Hindlimb muscle (tissue), 1 donor: ENCODE measurements at places on chromosomes 11 and 22.

DNA sequence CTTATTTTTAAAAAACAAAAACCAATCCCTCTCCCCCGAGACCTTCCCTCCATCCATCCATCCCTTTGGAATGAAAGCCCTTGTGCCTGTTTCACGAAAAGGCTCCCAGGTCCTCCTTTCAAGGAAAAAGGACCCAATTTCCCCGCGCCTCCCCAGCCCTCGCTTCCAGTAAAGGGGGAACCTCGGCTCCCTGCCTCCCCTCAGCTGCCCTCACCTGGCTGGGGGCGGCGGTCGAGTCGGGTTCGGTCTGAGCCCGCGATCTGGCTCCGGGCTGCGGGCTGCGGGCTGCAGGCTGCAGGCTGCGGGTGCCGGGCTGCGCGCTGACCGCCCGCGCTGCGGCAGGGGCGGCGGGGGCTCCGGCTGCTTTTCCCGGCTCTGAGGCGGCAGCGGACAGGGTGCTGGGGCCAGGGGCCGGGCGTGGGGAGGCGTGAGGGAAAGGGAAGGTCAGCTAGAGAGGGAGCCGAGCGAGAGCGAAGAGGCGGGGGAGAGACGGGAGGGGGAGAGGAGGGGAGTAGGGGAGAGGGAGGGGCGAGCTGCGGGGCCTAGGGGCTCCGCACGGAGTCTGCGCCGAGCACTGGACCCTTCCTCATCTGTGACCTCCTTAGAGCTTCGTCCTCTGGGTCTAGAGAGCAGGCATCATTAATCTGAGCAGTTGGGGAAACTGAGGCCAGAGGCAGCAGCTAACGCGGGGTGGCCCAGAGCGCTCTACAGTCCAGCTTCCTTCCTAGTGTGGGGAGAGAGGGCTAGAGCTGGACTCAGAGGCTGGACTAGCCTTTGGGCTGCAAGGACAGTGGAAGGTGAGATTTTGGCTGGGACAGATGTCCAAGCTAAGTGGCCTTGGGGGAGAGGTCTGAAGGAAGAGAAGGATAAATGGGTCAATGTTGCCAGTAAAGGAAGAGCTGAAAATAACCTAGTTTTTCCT, at the start of gene C1QTNF4:
Gene C1QTNF4, minus strand, starts transcription at position 478 of the 922 bp plus-strand sequence. CDS start 3,601 bp downstream, outside the sequence.
- no peak for DNase-seq

- no peak for DNase-seq
These were observed 61.4 kb upstream of the YWHAH start for GRCh38 chr22:31882971-31883370.

GRCh38 chr11:3683039-3683438, 11.9 kb upstream of the CHRNA10 start:
- no peak for DNase-seq

DNA sequence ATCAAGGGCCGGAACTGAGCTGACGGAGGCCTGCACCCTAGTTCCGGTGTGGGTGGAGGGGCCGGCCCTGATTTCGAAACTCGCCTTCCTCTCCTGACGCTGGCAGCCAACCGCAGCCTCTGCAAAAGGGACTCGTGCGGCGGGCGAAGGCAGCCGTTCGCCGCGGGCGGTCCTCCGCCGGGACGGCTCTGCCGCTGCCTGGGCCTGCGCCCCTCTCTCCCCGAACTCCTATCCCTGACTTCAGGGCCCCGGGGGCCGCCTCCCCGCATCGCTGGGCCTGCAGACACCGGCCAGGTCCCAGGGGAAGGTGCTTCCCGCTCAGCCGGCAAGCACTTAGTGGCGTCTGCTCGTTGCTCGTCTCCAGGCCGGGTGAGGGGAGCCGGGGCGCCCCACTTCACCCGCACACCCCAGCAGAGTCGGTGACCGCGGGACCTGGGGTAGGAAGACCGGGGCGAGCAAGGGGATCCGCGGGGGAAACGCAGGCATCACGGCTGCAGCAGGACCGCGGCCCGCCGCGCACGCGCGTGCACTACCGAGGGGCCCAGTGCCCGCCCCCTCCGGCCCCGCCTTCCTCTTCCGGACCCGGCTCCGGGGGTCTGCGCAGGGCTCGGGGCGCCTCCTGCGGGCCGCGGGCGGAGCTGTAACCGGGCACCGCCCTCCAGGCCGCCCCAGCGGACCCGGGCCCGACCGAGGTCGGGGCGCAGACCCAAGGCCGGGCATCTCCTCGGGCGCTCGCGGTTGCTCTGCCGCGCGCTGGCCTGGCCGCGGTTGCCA, 464 bp upstream of the ANKRD13D start:
- peak; percentile 92 for DNase-seq

DNA sequence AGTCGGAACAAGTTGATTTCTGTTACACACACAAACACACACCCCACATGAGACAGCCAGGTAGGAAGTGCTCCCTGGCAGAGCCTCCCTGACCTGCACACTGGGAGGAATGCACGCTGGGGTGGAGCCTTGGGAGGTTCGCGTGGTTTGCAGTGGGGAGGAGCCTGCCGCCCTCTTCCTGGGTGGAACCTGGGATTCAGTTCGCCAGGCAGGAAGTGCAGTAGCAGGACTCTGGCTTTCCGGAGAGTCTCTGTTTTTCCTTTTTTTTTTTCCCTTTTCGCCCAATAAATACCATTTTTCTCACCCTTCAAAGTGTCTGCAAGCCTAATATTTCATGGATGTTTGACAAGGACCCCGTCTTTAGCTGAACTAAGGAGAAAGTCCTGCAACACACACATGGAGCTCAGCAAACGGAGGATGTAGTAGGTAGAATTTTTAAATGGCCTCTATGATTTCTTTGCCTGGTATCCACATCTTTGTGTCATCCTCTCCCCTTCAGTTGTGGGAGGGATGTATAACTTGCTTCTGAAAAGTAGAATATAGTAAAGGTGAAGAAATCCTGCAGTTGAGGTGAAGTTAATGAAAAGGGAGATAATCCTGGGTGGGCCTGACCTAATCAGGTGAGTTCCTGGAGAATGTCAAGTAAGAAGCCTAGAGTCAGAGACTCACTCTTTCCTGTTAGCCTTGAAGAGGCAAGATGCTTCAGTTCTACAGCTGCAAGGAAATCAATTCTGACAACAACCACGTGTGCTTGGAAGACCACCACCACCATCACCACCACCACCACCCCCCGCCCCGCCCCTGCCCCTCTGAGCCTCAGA, 72.9 kb downstream of the PIWIL4 start:
- DNase-seq = no peak

DNA sequence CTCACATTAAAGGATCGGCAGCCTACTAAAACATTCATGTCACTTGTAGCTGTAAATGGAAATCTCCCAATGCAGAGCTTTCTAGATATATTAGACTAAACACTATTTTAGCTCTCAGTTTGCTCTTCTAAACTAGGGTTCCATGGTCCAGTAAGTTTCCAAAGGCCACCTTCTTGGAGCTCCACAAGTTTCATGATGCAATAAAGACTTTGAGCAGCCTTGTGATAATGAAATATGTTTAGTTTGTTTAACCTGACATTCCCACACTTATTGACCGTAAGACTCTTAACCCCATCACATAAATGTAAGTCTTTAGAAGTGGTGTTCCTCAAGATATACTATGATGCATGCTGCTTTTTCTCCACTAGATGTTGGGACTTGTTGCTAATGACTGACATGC, 87.7 kb downstream of the TRIM44 start:
- no peak for DNase-seq

- DNase-seq = no peak
These were observed at the start of gene PRODH for GRCh38 chr22:18935889-18936529. Gene PRODH, minus strand, starts transcription at chr22:18936293. Its CDS starts 6 bp downstream, at chr22:18936287.

DNA sequence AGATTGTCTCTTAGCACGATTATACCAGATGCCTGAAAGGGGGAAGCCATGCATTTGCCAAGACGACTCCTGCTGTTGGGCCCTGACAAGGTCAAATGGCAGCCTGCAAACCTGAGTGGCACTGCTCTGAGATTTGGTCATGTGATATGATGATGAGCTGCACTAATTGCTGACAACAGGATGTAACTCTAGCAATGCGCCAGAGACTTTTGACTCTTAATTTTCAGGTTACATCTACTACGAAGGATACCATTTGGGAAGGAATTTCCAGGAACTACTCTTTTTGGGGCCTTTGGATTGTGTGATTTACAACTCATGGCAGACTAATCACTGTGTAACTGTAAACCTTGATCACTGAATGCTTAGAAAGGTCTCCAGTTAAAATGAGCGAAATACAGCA, 13.1 kb downstream of the TREH start:
- DNase-seq = no peak

DNA sequence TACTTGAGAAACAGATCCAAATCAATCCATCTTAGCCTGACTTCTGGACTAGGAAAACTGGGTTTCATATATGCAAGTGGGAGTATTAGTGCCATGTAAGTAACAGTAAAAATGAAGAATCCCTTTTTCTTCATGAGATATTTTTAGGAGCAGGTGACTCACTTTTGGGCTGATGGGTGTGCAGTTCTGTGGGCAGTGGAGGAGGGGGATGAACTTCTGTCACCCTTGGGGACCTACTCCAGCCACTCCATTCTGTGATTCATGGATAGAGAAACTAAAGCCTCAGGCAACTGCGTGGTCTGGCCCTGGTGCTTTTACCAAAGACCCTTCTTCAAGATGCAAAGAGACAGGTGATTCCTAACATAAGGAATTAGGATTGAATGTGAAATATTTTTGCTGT, 208.6 kb upstream of the NARS2 start:
- no peak for DNase-seq

DNA sequence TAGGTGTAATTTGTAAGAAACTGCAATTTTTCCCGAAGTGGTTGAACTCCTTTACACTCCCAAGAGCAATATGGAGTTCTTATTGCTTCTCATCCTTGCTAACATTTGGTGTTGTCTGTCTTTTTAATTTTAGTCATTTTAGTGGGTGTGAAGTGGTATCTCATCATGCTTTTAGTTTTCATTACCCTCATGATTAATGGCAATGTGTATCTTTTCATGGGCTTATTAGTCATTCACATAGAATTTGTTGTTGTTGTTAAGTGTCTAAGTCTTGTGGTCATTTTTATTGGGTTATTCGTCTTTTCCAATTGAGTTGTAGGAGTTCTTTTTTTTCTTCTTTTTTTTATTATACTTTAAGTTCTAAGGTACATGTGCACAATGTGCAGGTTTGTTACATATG, 238.3 kb upstream of the SESN3 start:
- no peak for DNase-seq

- DNase-seq = no peak
These were observed 27.2 kb upstream of the PDE2A start for GRCh38 chr11:72701466-72701865.
